ENCODE measurements at places on chromosomes 13 and 19. TPM values are rescaled to one million over a fixed set of nuclear protein-coding genes. Genes with fewer than 3 reads are reported as not detected.

The ZNF229 gene
- polyA plus RNA-seq, result 7.9 TPM

The PTH2 gene
- polyA plus RNA-seq, result not detected

The OR4F17 gene
- not detected for polyA plus RNA-seq

The ATP4B gene
- polyA plus RNA-seq, result not detected

The SIPA1L3 gene
- polyA plus RNA-seq, result 25.0 TPM

The LILRB5 gene
- polyA plus RNA-seq, result 5.0 TPM

The IGFL3 gene
- not detected for polyA plus RNA-seq

The MZF1 gene
- 40.9 TPM for polyA plus RNA-seq

The UBE2L5 gene
- 0.61 TPM for polyA plus RNA-seq

The CEBPG gene
- 18.6 TPM for polyA plus RNA-seq

The MED4 gene
- polyA plus RNA-seq, result 80.9 TPM

The SOX1 gene
- polyA plus RNA-seq, result not detected

The PET100 gene
- polyA plus RNA-seq, result 107 TPM

The NPAS1 gene
- polyA plus RNA-seq, result 1.1 TPM

The TBXA2R gene
- 2.9 TPM for polyA plus RNA-seq

The FGF9 gene
- 34.5 TPM for polyA plus RNA-seq

The KASH5 gene
- not detected for polyA plus RNA-seq

The CLEC17A gene
- polyA plus RNA-seq, result 0.19 TPM

The NCAN gene
- polyA plus RNA-seq, result 0.03 TPM

The DMKN gene
- 119 TPM for polyA plus RNA-seq

The MEIOSIN gene
- not detected for polyA plus RNA-seq

The CBLC gene
- 2.6 TPM for polyA plus RNA-seq

The C19orf73 gene
- polyA plus RNA-seq, result 0.39 TPM

The RDH8 gene
- not detected for polyA plus RNA-seq

The OVOL3 gene
- polyA plus RNA-seq, result 0.16 TPM

The MBD3L2 gene
- not detected for polyA plus RNA-seq

The CCDC169 gene
- polyA plus RNA-seq, result 5.7 TPM

The ERICH4 gene
- 0.55 TPM for polyA plus RNA-seq

The NFIX gene
- polyA plus RNA-seq, result 101 TPM

The FTL gene
- polyA plus RNA-seq, result 1,139 TPM

The CYP2A6 gene
- polyA plus RNA-seq, result 0.52 TPM

The ZNF429 gene
- polyA plus RNA-seq, result 26.7 TPM

The PEAK3 gene
- 0.18 TPM for polyA plus RNA-seq

The FCAR gene
- polyA plus RNA-seq, result 0.60 TPM

The IGSF23 gene
- 0.33 TPM for polyA plus RNA-seq

The ZNF541 gene
- 0.23 TPM for polyA plus RNA-seq

The CYP4F3 gene
- polyA plus RNA-seq, result 0.09 TPM

The SLC1A5 gene
- polyA plus RNA-seq, result 76.7 TPM

The GRIN2D gene
- polyA plus RNA-seq, result 0.42 TPM
